Right kidney (tissue), 9 donors: ENCODE measurements at places on chromosomes 2 and 18.

DNA sequence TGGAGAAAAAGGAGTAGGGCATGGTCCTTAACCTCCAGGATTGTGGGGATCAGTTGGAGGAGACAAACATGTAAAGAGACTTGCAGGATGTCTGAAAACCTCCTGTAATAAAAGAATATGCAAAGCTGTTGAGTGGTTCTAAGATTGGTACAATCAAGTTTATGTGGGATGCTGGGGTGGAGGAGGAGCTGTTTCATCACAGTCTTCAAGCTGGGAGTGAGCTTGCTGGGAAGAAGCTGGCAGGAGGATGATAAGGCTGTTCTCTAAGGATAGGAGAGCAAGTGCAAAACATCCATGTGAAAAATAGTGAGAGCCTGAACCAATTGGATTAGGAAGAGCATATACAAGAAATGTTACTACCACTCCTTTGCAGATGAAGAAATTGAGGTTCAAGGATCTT, 161.9 kb upstream of the CRIM1 start:
- no peak for DNase-seq

- peak; percentile 81 for DNase-seq
Measured at GRCh38 chr2:70767079-70767698, 811 bp downstream of the ADD2 start.

- DNase-seq, result no peak
Measured at GRCh38 chr2:8983571-8983970, 19.9 kb downstream of the MBOAT2 start.

DNA sequence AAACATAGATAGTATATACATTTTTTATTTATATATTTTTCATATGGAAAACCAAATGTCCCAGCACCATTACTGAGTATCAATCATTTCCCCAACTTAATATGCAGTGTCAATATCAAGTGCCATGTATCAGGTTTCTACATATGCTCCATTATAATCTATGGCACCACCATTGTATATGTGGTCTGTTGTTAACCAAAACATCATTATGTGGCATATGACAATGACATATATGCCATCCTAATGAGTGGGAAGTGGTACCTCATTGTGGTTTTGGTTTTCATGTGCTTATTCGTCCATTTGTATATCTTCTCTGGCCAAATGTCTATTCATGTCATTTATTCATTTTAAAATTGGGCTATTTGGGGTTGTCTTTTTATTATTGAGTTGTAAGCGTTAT, 9.2 kb downstream of the PTPN18 start:
- DNase-seq, result no peak

DNA sequence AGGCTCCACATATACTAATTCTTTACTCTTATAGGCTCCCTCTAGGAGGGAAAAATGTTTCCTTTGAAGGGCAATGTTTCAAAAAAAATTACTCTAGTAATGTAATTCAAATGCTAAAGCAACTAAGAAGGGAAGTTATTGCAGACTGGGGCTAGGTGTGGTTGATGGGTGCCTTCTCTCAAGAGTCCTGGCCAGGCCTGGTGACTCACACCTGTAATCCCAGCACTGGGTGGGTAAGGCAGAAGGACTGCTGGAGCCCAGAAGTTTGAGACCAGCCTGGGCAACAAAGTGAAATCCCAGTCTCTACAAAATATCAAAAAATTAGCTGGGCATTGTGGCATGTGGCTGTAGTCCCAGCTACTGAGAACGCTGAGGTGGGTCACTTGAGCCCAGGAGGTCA, 31.2 kb upstream of the CDKL4 start:
- DNase-seq, result no peak

GRCh38 chr2:15826273-15826717, 114.1 kb upstream of the MYCN start:
- peak; percentile 63 for DNase-seq

DNA sequence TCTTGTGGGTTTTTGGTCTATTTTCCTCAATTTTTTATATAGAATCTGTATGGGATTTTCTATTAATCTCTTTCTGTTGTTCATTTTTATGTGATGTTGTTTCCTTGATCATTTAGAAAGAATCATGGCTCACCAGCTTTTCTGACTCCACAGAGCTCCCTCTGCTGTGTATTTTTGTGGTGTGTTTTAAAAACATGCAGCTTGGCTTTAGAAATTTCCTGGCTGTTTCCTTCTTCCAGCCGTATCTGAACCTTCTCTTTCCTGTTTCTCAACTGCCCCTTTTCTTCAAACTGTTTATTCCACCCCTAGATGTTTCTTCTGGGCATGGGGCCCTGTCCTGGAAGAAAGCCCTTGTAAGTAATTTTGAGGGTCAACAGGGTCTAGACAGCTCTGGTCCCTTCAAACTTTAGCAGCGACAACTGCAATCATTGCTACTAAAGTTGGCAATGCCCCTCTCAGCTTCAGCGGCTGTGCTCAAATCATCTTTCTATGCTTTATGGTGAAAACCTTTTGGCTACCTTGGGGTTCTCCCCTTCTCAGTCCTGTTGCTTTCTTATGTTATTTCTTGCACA, 17.6 kb upstream of the COPS8 start:
- no peak for DNase-seq

DNA sequence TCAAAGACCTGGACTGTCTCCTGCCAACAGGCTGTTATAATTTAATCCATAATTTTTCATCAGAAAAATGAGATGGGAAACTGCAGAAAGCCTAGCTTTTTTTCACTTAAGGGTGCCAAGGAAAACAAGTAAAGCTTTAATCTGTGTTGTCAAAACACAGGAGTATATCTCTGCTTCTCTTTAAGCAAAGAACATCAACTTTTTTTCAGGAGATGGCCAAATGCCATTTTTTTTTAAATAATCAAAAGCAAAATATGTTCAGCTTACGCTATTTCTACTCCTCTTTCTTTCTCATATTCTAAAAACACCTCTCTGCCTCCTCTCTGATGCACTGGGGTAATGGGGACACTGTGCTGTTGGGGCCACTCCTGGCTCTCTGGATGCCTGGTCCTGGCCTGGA, 73.1 kb upstream of the NXPH2 start:
- DNase-seq, result no peak

DNA sequence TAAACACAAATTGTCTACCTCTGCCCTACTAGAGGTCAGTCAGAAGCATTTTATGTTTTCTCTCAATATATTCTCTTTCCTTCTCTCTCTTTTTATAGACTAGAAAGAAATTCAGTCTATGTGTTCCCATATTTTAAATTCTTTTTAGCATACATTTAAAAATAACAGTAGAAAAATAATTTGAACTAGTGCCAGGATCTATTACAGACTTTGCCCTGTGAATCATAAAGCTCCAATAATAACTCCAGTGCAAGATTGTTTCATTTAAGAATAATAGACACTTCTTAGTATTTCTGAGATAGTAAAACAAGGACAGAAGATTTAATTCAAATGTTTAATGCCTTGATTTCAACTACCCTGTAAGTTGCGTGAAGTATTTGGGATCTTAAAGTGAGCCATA, 60.1 kb downstream of the ITGB6 start:
- no peak for DNase-seq

- DNase-seq, result no peak
Measured at GRCh38 chr2:77161009-77161408, 361.2 kb downstream of the LRRTM4 start.

- DNase-seq, result no peak
Measured at GRCh38 chr2:59584958-59585357, 968.5 kb downstream of the BCL11A start.

GRCh38 chr18:11818486-11819203, 32.6 kb upstream of the CHMP1B start:
- no peak for DNase-seq

DNA sequence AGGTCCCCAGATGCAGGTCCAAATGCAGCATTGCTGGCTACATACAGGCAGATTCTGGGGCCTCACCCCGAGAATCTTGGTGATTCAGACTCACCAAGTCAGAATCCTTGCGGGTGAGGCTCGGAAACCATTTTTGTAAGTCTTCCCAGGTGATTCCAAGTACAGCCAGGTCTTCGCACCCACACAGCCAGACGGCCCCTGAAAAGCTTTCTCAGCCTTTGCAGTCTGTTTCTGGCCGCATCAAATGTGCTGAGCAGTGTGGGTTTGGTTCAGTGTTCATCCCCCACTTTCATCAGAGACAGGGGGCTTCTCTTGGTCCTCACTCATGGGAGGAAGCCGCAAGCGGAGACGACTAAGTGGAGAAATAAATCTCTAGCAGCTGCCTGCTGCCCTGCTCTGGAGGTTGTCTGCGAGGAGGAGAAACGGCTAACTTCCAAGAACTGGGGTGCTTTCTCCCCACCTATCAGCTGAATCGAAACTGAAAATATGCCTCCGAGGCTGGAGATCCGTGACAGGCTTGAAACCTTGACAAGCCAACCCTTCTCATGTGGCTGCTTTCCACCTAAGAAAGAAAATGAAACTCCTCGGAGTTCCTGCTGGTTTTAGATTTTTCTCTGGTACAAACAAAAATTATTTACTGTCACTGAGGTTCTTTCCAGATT, 8.9 kb upstream of the TMEM185B start:
- no peak for DNase-seq

DNA sequence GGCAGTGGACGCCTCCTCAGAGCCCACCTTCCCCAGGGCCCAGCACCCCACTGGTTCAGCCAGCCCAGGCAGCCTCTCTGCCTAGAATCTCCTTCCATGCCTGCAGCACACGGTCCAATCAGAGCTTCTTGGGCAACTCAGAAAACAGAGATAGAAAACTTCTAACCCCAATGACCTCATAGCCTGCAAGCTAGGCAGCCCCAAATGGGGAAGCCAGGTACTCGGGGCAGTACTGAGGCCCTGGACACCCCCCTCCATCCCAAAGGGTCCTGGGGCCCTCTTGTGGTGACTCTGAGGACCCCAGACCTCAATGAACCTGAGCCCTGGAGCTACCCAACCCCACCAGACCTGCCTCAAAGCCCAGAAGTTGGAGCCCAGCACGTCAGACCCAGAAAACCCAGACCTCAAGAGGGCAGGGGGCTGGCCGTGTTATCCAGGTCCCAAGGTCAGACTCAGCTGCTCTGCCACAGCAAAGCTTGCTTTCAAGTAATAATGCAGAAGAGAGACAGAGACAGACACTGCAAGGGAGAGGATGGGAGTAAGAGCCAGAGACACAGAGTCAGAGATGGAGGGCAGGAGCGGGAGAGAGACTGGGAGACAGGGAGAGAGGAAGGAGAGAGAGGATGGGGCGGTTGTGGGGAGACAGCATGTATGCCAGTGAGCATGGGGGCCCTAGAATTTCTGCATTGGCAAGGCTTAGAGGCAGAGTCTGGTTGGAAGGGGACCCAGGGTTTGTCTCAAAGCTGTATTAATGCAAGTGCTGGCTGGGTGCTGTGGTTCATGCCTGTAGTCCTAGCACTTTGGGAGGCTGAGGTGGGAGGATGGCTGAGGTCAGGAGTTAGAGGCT, 28.2 kb downstream of the SERTAD2 start:
- DNase-seq, result no peak

GRCh38 chr2:232483923-232484627, 3.6 kb downstream of the ECEL1 start:
- no peak for DNase-seq

DNA sequence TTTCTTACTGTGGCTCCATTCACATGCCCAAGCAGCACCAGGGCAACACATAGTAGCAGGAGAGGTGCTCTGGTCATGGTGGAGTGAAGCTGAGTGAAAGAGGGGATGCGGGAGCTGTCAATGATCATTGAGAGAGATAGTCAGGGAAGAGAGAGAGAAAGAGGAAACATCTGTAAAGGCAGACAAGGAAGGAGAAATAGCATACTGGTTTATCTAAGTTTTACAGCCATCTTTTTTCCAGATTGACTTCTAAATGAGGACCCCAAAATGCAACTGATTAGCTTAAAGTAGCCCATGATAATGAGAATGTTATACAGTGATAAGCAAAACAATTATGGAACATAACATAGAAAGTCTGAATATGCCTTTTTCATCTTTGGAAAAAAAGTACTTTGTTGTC, at the start of gene C2orf66:
C2orf66 (minus strand) TSS at position 96 of the 400 bp plus-strand sequence; CDS start at position 77, 19 bp downstream.
- DNase-seq, result no peak
